ENCODE measurements at places on chromosomes 3 and 15.

- DNase-seq, result no peak
Observed at GRCh38 chr3:64104691-64105111, 81.4 kb upstream of the PSMD6 start.

- no peak for DNase-seq
Observed at GRCh38 chr15:48501208-48501607, 144.3 kb downstream of the FBN1 start.

DNA sequence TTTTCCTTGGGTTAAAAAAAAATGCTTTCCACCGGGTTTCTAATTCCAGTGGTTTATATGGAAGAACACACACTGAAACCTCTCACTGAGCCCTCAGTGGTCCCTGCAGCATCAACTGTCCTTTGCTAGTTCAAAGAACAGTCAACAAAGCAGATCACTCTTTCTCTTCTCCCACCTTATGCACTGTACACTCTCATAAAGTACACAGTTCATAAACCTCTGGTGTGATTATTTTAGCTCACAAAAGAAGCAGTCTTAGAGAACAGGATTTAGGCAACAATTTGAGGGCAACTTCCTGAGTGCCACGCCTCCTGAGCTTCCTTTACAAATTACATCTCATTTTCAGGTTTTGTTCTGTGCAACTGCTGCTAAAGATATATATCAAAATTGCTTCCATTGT, 728.4 kb upstream of the GOLIM4 start:
- DNase-seq, result no peak

DNA sequence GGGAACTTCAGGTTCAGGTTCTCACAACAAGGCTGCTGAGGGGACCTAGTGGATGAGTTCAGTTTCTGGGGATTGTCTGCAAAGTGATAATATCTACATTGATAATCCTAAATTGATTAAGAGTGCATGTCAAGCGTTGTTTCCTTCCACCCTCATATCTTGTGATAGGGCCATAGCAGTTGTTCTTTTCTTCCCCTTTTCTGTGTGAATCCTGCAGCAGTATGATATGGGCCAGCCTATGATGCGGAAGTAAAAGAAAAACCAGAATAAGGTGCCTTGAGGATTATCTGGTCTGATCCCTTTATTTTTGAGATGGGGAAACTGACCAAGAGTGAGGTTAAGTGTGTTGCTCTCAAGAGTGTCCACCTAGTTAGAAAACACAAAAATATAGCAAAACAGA, 86.2 kb downstream of the MITF start:
- no peak for DNase-seq

GRCh38 chr3:16606398-16606797, 1.2 kb upstream of the DAZL start:
- no peak for DNase-seq

DNA sequence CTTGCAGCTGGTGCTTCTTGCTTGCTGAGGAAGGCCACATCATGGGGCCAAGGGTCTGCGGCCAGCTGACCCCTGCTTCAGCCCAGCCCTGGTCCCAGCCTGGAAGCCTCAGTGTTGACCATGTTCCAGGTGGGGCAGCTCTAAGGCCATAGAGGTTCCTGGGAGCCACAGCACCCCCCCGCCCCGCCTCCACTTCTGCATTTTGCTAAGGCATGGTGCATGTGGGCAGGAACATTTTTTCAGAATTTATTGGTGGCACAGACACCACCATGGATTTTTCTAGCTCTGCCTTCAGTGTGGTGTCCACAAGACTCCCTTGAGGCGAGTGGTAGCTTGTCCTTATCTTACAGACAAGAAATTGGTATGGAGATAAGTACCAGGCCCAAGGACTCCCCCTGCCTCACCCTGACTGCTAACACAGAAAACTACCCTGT, 1.9 kb upstream of the CHST14 start:
- no peak for DNase-seq

DNA sequence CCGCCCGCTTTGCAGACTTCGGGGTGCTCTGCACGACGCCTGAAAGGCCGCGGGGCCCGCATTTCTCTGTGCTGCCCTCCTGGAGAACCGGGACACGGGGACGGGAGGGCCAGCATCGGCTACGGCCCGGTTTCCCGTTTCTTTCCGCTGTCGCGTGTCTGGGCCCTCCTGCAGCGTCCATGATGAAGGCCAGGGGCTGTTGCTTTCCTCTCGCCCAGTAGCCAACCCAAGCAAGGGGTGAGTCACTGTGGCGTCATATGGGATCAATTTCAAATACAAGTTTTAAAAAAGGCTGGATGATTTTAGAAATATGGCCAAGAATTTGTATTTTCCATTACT, 435 bp downstream of the SLC35G2 start:
- DNase-seq, result peak; percentile 6

- DNase-seq, result no peak
Observed at GRCh38 chr3:175433026-175433674, 574.0 kb downstream of the NAALADL2 start.

DNA sequence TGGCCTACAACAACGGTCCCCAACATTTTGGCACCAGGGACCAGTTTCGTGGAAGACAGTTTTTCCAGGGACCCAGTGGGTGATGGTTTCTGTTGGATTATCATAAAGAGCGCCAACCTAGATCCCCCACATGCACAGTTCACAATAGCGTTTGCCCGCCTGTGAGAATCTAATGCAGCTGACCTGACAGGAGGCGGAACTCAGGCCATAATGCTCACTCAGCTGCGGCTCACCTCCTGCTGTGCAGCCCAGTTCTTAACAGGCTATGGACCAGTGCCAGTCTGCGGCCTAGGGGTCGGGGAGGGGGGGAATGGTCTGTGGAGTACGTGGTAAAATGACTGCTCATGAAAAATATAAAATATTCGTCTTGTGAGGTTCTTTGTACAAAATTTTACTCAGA, 518.5 kb upstream of the CADM2 start:
- no peak for DNase-seq
